GF-D8 (cell line): ENCODE measurements at places on chromosomes 16 and 17.

GRCh38 chr16:17566075-17566474 is 95.3 kb upstream of the XYLT1 start:
- DNase-seq, result no peak

DNA sequence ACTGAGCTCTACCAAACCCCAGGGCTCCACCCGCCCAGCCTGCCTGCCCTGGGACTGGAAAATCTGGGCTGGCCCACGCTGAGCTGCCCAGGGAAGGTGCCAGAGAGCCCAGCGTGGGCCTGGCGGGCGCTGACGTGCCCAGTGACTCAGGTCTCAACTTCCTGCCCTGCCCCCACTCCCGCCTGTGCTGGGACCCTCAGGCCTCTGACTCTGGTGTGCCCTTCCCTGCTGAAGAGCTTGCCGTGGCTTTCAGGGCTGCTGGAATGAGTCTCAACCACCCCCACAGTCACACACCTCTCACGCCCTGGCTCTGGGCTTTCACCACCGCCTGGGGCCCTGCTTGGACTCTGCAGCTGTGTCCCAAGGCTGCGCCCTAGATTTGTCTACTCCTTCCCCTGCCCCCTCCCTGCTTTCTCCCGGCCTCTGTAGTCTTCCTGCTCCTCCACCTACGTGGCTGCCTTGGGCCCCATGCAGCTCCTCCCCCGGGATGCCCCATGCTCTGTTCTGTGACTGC is 10.4 kb downstream of the LLGL1 start:
- no peak for DNase-seq

DNA sequence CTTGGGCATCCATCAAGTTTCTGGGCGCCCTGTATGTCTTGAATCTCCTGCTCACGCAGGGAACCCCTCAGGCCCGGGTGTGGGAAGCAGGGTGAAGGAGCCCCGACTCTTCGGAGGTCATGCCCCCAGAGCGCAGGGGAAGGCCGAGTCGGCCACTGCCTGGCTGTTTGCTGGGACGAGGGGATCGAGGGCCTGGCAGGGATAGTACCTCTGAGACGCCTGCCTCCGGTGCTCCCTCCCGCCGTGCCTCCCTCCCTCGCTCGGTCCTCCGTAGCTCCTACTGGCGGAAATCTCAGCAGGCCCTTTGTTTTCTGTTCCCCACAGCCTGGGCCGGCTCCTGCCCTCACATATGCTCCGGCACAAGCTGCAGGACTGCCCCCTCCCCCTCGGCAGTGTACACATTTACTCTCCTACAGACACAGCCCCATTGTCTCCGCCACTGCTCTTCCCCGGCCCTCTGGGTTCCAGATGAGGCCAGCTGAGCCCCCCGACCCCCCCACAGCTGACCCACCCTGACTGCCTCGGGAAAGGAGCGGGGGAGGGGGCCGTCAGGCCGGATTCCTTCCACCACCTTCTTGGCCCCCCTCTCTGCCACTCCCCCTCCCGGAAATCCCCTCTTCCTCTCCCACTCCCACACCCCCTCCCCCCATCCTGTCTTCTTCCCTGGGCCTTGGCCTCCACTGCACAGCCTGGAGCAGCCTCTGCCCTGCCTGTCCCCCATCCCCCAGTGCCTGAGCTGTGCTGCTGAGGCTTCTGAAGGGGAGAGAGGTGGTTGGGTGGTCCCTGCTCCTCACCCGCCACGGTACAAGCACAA is 1.4 kb downstream of the TRAF4 start:
- no peak for DNase-seq

GRCh38 chr16:71666928-71667707 is 41.1 kb downstream of the MARVELD3 start:
- DNase-seq, result no peak

- DNase-seq, result no peak
Measured at GRCh38 chr16:29232811-29233704, 173.5 kb downstream of the NPIPB11 start.

- no peak for DNase-seq
Measured at GRCh38 chr16:55832773-55833691, at the start of gene CES1. Gene CES1, minus strand, starts transcription at chr16:55833096. Its CDS starts 41 bp downstream, at chr16:55833055.

- no peak for DNase-seq
Measured at GRCh38 chr17:82458885-82459424, 414 bp downstream of the NARF start.

DNA sequence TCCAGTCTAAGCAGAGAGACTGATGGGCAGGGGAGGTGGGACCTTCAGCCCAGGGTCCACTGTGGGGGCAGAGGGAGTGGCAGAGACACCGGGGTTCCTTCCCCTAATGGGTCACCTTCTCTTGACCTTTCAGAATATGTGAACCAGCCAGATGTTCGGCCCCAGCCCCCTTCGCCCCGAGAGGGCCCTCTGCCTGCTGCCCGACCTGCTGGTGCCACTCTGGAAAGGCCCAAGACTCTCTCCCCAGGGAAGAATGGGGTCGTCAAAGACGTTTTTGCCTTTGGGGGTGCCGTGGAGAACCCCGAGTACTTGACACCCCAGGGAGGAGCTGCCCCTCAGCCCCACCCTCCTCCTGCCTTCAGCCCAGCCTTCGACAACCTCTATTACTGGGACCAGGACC is 2.8 kb downstream of the MIEN1 start:
- DNase-seq, result no peak

- no peak for DNase-seq
Measured at GRCh38 chr16:24776501-24777220, 47.2 kb downstream of the TNRC6A start.

DNA sequence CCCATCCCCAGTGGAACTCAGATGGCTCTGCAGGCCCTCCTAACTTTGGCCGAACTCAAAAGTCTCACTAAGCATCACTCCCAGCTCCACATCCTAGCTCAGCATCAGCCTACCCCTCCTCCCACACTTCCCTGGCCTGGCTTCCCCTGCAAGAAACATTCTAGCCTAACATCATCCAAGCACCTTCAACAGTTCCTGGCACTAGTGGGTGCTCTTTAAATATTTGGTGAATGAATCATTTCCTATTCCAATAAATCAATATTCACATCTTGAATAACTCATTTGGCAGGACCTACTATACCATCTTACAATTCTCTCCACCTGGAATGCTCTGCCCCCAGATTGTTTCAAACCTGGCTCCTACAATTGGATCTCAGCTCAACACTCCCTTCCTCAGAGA is 11.0 kb upstream of the BBS2 start:
- DNase-seq, result no peak

GRCh38 chr17:49439673-49440571 is 25.2 kb upstream of the PHB1 start:
- DNase-seq, result no peak

- no peak for DNase-seq
Measured at GRCh38 chr17:18361837-18362697, 1.3 kb downstream of the SHMT1 start.

DNA sequence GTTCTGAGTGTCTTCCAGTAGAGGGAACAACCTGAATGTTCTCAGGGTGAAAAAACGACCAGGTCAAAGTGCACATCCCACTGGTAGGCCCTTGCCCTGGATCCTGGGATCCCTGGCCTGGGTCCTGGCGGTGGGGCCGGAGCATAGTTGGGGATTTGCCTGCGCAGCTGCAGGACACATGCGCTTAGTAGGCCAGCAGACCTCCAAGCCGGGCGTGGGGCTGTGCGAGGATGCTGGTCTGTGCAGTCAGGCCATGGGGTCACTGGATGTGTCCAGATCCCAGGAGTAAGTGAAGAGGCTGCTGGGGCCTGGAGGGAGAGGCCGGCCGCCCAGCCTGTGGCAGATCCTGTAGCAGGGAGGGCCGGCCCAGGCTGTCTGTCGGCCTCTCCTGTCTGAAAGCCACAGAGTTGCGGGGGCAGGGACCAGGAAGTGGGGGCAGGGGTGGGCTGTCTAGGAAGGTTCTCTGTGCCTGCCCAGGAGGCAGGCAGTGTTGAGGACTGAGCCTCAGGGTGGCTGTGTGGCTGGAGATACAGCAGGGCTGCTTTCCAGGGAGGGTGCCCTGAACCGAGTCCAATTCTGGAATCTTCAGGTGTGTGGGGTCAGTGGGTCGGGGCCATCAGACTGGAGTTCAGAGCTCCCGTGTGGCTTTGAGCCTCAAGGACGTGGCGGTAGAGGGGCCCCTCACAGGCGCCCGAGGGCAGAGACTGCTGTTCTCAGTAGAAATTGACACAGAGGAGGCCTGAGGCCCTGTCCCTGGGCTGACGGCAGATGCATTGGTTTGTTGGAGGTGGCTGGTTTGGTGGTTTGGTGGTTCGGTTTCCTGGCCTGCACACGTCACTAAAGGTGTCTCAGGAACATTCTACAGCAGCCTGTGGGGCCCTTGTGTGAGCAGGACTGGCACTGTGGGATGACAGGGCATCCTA is 17.2 kb upstream of the NUDT16L1 start:
- DNase-seq, result peak; percentile 38

DNA sequence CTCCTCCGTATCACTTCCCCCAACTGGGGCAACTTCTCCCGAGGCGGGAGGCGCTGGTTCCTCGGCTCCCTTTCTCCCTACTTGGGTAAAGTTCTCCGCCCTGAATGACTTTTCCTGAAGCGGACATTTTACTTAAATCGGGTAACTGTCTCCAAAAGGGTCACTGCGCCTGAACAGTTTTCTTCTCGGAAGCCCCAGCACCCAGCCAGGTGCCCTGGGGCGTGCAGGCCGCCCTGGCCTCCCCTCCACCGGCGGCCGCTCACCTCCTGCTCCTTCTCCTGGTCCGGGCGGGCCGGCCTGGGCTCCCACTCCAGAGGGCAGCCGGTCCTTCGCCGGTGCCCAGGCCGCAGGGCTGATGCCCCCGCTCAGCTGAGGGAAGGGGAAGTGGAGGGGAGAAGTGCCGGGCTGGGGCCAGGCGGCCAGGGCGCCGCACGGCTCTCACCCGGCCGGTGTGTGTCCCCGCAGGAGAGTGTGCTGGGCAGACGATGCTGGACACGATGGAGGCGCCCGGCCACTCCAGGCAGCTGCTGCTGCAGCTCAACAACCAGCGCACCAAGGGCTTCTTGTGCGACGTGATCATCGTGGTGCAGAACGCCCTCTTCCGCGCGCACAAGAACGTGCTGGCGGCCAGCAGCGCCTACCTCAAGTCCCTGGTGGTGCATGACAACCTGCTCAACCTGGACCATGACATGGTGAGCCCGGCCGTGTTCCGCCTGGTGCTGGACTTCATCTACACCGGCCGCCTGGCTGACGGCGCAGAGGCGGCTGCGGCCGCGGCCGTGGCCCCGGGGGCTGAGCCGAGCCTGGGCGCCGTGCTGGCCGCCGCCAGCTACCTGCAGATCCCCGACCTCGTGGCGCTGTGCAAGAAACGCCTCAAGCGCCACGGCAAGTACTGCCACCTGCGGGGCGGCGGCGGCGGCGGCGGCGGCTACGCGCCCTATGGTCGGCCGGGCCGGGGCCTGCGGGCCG is 1.6 kb downstream of the HIC1 start:
- no peak for DNase-seq

GRCh38 chr17:7236808-7237207 is 2.4 kb downstream of the PHF23 start:
- DNase-seq, result no peak

GRCh38 chr16:79756571-79756970 is 156.0 kb upstream of the MAF start:
- no peak for DNase-seq

DNA sequence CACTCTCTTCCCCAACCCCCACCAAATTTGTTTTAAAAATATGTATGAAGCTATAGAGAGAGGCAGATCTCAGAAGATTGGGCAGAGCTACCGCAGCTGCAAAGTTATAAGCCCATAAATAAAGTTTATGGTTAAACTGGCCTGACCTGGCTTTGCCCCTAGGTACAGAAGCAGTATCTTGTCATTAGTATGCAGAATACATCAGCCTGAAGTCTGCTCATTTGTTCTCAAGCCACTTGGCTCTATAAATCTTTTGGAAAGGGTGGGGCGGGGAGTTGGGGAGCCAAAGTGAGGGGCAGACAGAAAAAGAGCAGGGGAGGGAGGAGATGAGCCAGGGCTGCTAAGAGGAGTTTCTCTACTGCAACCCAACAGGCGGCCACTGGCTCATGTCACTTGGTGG is 113.2 kb downstream of the SOX9 start:
- DNase-seq, result no peak

DNA sequence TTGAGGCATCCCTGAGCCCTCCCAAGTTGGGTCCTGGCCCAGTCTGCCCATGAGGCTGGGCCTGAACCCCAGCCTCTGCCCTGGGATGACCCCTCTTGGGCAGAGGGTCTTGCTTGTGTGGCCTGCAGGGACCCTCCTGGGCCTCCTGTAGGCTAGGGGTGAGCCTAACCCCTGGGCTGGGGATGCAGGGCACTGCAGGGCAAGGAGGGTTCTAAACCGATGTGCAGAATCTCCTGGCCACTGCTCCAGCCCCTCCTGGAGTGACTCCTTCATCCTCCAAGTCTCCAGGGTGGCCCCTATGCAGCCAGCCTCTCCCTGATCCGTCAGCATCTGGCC is 37.5 kb downstream of the LGALS9 start:
- no peak for DNase-seq

- no peak for DNase-seq
Measured at GRCh38 chr17:77735566-77736198, 222.8 kb upstream of the TNRC6C start.

GRCh38 chr16:53817812-53818550 is 114.0 kb downstream of the FTO start:
- DNase-seq, result no peak

DNA sequence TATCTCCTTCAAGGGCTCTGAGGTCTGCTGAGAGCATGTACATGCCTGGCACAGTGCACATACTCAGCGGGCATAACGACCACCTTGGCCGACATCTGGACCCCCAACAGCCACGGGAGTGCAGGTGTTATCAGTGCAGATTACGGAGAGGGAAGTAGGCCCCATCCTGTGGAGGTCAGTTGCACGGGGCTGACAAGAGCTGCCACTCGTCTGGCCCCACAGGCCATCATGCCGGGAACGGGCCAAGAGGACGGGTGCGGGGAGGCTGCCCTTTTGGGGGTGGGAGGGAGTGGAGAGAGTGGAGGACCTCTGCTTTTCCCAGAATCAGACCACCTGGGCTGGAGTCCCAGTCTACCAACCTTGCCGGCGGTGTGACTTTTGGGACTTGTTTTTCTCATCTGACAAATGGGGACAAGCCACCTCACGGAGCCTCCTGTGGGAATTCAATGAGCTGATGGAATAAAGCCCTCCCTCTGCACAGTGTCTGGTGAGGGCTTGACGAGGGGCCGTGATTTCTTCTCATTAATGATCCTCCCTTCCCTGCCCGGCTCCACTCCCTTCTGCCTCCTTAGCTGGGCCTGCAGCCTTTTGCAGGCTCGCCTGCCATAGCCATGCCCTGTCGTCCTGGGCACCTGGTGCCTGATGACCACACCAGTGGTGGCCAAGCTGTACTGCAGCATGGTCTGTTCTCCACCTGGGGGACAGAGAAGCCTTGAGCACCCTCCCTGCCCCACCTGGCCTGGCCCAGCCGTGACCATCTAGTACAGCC is 4.6 kb downstream of the PRSS33 start:
- no peak for DNase-seq
